ENCODE measurements at places on chromosomes 6 and 20.
A peak's percentile ranks its signal among the peaks of the same experiment; 100 is the strongest.

DNA sequence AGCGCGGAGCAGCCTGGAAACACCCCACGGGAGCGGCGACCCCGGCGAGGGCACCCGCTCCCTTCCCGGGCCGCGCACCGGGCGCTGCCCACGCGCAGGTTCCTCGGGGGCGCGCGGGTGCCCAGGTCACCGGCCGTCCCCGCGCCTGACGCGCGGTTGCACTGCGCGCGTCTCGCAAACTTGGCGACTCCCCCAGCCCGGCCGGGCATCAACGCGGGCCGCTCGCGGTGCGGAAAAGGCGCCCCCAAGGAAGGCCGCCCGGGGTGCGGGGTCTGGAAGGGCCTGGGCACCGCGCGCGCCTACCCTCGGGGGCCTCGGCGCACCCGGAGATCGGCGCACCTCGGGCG lies 555 bp upstream of the ZBTB46 start:
- no peak for DNase-seq

DNA sequence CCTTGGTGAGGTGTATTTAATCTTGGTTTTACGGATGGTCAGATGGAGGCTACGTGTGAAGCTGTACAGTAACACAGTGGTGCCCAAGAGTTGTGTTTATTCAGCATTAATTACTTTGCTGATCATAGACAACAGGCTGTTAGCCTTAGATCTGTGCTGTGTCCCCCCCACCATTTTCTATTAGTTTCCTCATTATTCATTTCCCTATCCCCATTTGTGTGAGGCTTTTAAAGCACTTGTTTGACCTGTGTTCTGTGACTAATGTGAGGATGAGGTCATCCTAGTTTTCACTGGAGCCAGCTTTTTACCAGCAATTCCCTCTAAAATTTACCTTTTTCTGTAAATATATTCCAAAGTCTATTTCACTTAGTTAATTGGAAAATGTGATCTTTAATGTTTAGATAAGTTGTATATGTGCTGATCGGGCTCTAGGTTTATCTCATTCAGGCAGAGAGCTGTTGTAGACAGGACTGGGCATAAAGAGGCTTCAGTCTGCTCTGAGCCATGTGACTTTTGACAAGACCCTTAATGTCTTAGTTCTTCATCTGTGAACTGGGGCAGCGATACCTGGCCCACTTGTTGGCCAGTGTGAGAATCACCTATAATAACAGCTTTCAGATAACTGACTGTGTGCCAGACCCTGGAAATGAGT lies 8.4 kb downstream of the MAPRE1 start:
- DNase-seq, result no peak

- DNase-seq, result no peak
Observed at GRCh38 chr6:53654745-53655240, 10.8 kb downstream of the KLHL31 start.

DNA sequence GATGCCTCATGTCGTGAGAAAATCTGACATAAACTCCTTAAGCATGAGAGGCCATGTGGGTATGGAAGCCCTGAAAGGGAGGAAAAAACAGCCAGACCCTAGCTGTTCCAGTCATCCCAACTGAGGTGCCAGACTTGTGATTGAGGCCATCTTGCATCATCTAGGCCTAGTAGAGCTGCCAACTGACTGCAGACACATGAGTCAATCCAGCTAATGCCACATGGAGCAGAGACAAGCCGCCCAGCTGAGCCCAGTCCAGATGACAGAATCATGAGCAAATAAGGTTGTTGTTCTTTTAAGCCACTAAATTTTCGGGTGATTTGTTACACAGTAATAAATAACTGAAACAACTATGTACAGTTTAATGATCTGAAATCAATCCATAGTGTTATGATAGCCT lies 680.9 kb downstream of the MAFB start:
- no peak for DNase-seq

GRCh38 chr6:115728171-115728570 lies 332.5 kb downstream of the FRK start:
- no peak for DNase-seq

DNA sequence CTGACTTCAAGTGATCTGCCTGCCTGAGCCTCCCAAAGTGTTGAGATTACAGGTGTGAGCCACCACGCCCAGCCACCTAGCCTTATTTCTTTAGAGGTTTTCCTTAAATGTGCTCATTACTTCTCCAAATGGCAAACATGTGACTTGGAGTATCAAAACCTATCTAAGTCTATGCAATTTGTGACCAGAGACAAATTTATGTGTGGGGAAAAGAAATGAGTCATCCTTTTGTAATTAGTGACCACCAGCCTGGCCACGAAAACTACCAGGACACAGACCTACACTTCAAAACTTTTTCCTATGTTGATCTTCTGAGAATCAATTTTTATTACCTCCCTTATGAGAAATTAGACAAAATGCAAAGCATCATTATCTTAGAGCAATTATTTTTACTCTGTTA lies 64.6 kb upstream of the OGFRL1 start:
- DNase-seq, result no peak

- DNase-seq, result no peak
Observed at GRCh38 chr6:43970068-43970912, 157.0 kb downstream of the MRPL14 start.

DNA sequence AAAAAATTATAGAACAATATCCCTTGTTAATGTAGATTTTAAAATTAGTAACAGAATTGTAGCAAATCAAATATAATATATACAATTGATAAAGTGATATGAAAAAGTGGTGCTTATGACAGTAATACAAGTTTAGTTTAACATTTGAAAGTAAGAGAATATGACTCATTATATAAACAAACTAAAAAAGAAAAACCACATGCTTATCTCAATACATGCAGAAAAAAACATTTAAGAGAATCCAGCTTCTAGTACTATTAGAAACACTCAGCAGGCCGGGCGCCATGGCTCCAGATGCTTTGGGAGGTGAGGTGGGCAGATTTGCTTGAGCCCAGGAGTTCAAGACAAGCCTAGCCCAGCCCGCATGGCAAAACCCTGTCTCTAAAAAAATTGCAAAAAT lies 60.7 kb upstream of the LAMA2 start:
- no peak for DNase-seq

GRCh38 chr6:89353702-89354392 lies 1.3 kb upstream of the UBE2J1 start:
- no peak for DNase-seq

GRCh38 chr6:968791-969190 lies 275.9 kb upstream of the EXOC2 start:
- no peak for DNase-seq

DNA sequence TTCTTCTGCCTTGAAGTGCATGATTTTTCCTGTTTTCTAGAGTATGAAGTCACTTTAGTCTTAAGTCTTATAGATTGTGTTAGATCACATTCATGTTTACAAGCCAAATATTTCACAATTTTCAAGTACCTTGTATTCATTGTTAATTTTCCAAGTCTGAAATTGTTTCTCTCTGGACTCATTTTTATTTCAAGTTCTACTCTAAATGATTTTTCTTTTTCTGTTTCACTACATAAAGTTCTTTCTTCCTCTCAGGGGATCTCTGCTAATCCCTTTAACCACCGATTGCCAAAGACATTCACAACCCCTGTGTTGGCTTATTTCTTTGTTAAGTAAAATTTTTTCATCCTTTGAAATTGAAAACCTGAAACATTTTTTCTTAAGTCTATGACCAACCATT lies 805.7 kb downstream of the KIF16B start:
- DNase-seq, result no peak

DNA sequence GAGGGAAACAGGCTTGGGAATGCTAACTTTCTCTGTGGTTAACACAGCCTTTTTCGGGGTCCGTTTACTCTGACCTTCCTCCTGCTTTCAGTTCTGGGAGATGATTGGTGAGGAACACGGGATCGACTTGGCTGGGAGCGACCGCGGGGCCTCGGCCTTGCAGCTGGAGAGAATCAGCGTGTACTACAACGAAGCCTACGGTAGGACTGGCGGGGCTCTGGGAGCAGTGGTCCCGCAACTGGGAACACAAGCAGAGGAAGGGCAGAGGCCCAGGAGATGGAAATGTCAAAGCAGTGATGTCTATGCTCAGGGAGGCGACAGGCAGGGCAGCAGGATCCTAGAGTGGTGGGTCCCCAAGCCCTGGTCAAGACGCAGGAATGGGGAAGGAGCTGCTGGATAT lies 3.5 kb downstream of the TUBB1 start:
- no peak for DNase-seq

DNA sequence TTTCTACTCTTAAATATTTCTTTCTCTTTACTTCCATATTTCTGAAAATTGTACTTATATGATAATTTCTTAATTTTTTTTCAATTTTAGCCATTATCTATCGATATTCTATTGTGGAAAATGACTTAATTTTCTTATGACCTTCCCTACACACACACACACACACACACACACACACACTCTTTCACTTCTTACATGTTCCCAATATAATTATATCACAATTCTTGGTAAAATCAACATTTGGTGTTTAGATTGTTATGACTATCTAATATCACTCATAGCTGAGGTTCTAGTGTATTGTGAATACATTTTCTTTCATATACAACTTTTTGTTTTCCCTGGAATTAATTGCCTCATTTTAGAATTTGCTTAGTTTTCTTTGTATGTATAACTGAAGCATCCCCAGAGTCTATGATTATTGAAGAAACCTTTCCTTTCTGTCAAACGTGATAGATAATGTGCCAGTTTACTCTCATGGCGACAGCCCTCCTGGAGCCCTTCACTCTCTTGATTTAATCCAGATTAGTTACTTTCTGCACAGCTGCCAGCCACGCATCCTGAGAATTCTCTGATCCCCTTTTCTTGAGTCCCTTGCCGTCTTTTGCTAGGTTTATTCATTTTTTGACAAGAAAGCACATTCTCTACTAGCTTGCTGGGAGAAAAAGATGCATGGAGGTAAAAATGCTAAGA lies 63.4 kb downstream of the RNF182 start:
- DNase-seq, result no peak

- no peak for DNase-seq
Observed at GRCh38 chr6:1416191-1416760, 26.9 kb downstream of the FOXF2 start.

GRCh38 chr6:166512567-166512966 lies 73.9 kb downstream of the RAMACL start:
- peak; percentile 7 for DNase-seq

DNA sequence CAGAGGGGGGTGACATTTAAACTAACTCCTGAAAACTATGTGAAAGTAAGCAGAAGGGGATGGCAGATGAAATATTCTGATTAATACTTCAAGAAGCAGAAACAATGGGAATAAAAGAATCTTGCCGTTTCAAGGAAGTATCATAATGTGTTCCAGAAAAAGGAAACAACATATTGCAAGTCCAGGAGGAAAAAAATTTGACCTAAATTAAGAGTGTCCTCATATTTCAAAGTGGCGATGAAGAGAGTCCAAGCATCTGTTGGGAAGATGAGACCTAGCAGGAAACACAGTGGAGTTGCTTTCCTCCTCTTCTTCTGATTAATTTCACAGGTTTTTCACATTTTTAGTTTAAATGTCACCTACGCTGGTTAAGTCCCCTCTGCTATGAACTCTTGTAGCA lies 45.6 kb upstream of the TNFAIP3 start:
- DNase-seq, result no peak

DNA sequence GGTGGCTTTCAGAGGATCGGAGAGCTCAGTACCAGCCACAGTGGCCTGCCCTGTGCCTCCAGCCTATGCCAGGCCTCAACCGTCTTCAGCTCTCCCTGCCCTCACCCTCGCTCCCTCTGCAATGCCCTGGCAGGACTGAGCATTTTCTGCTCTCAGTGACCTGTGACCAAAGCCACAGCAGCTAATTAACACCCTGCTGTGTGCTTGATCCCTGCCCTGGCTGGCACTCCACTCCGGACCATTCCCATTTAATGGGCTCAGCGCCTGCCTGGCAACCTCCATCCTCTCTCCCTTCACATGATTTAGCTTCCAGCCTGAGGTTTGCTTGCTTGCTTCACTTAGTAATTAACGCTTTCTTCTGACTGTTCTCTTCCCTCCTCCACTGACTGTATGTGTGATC lies 287.5 kb downstream of the LRFN2 start:
- DNase-seq, result no peak

GRCh38 chr6:131982740-131983259 lies 31.6 kb upstream of the CCN2 start:
- no peak for DNase-seq

GRCh38 chr6:169221264-169221663 lies 32.4 kb downstream of the THBS2 start:
- DNase-seq, result no peak

DNA sequence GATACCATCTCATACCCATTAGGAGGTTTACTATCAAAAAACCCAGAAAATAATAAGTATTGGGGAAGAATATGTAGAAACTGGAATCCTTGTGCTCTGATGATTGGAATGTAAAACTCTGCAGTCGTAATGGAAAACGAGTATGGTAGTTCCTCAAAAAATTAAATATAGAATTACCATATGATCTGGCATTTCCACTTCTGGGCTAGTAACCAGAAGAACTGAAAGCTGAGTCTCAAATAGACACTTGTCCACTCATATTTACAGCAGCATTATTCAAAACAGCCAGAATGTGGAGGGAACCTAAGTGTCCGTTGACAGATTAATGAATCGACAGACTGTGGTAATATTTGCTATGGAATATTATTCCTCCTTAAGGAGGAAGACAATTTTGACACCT lies 44.3 kb downstream of the FOXC1 start:
- no peak for DNase-seq

DNA sequence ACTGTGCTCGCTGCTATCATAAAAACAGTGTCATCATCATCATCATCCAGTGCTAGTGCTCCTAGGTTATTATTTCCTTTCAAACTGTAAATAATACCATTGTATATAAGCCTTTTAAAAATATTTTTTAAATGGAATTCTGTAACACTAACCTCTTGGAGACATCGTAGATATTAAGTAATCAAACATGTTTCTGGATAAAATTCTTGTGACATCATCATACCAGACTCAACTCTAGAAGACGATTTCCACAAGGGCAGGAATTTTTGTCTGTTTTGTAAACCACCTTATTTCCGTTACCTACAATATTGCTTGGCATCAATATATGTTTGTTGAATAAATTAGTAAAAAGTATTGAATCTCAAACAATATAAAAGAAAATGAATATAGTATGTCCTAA lies 40.4 kb downstream of the EPB41L2 start:
- DNase-seq, result no peak

GRCh38 chr6:215335-216034 lies 76.8 kb upstream of the DUSP22 start:
- no peak for DNase-seq

DNA sequence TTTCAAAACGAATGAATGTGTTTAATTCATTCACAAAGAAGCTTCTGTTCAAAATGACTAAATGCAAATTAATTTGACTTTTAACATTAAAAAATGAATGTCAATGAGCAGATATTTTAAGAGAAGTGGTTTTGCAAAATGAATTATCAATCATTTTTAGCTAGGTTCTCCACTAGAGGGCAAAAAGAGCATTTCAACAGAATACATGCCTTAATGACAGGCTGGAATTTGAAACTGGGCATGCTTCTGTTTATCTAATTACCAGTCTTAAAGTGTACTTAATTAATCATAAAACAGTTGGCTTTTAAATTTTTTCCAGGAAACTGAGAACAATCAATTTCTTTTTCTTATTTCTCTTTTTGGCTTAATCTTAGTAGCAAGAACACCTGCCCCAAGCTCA lies 63.8 kb upstream of the TINAG start:
- DNase-seq, result no peak

- no peak for DNase-seq
Observed at GRCh38 chr20:56802805-56803204, 173.7 kb downstream of the TFAP2C start.
